Inflammatory macrophage treated with lipopolysaccharide for 4 hours (primary cell): ENCODE measurements at places on chromosomes 1 and 21.

DNA sequence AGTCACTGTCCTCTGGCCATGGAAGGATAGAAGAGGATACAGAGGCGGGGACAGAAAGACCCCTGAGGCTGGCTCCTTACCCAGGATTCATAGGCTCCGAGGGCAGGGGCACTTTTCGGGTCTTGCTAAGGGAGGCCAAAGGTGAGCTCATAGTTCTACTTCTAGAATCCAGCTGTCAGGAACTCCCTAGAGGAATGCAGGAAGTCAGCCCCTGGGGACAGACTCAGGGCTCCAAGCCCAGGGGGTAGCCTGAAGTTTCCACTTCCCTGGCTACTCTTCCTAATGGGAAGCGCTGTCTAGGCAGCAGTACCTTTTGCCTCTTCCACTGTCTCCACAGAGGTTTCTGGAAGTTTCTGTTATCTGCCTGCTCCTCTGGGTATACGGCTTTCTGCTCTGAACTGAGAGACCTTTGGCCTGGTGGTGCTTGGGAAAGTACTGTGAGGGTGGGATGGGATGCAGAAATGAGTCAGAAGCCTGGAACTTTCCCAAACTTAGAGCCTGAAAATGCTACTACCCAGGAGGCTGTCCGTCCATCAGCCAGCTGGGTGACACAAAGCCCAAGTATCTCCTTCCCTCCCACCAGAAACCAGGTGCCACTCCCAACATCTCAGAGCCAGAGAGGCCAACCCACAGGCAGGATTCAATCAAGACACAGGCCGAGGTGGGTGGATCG is 3.6 kb downstream of the UBXN11 start:
- DNase-seq, result peak; percentile 22

DNA sequence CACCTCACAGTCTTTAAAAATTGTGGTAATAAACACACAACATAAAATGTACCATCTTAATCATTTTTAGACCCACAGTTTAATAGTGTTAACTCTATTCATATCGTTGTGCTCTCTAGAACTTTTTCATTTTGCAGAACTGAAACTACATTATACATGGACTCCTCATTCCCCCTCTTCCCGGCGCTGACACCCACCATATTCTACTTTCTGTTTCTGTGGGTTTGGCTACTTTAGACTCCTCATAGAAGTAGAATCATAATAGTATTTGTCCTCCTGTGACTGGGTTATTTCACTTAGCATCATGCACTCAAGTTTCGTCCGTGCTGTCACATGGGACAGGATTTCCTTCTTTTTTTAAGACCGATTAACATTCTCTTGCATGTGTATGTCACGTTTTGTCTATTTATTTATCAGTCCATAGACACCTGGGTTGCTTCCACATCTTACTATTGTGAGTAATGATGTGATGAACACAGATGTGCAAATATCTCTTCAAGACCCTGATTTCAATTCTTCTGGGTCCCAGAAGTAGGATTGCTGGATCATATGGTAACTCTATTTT is 62.9 kb upstream of the TMPRSS2 start:
- peak; percentile 37 for DNase-seq

- no peak for DNase-seq
These were observed 53.1 kb upstream of the PROX1 start for GRCh38 chr1:213934649-213935048.

GRCh38 chr1:97467445-97467844 is 453.4 kb downstream of the DPYD start:
- DNase-seq, result no peak

GRCh38 chr21:45306832-45307571 is 19.3 kb upstream of the POFUT2 start:
- DNase-seq, result no peak

GRCh38 chr21:41846033-41846317 is 33.2 kb downstream of the PRDM15 start:
- DNase-seq, result no peak

- DNase-seq, result no peak
These were observed 8.5 kb upstream of the BSND start for GRCh38 chr1:54989968-54990810.

DNA sequence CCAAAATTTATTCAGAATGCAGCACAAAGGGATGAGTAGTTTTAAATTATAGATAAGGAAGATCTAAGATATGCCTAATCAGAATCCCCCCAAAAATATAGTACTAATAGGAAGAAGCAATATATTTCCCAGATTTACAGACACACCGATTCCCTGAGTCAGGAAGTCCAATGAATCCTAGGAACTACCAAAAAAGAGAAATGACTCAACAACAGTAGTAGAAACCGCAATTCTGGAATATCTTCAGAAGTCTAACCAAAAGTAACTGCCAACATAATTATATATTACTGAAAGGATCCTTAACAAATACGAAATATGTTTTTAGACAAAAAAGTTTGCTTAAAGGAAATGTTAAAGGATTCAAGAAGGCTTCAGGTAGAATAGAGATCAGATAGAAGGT is 10.3 kb downstream of the AHCTF1 start:
- DNase-seq, result no peak

DNA sequence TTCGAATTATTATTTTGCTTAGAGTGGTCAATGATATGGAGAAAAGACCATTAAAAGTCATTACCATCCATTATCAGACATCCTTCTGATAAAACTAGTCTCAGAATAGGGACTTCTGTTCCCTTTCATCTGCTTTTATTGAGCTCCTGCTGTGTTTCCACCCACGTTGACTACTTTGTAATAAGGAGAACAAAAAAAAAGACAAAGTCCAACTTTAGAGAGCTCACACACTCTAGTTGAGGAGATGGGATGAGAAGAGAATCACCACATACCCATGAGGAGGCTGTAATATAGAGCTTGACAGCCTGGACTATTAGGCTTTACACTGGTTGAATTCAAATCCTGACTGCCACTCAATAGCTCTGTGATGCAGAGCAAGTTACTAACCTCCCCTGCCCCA is 27.8 kb upstream of the ALDH9A1 start:
- no peak for DNase-seq

DNA sequence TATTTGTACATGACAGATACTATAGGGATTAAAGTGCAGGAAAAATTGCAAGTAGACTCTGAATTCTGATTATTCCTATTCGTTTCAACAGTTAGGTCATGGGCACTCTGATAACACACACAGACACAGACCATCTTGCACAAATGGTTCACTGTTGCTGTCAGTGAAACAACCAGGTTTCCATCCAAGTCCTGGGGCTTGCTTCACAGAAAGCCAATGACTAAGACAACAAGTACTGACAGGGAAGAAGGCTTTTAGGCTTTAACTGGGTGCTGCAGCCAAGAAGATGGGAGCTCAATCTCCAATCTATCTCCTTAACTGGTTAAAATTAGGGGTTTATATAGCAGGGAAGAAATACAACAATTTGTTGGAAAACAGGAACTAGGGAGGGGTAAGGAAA is 57.6 kb downstream of the RIMS3 start:
- no peak for DNase-seq

- DNase-seq, result peak; percentile 38
These were observed 22.1 kb upstream of the GBP2 start for GRCh38 chr1:89147678-89148658.

DNA sequence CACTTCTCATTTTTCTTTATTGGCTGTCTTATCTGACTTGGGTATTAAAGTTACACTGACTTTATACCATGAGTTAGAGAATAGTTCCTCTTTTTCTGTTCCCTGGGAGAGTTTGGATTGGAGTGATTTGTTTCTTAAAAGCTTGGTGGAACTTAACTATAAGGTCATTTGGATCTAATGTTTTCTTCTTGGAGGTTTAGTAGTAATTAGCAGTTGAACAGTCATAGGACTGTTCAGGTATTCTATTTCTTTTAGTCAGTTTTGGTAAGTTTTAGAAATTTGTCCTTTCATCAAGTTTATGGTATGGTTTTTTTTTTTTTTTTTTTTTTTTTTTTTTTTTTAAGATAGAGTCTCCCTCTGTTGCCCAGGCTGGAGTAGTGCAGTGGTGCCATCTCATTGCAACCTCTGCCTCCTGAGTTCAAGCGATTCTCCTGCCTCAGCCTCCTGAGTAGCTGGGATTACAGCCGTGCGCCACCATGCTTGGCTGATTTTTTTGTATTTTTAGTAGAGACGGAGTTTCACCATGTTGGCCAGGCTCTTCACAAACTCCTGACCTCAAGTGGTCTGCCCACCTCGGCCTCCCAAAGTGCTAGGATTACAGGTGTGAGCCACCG is 6.3 kb downstream of the TTC3 start:
- DNase-seq, result peak; percentile 55

DNA sequence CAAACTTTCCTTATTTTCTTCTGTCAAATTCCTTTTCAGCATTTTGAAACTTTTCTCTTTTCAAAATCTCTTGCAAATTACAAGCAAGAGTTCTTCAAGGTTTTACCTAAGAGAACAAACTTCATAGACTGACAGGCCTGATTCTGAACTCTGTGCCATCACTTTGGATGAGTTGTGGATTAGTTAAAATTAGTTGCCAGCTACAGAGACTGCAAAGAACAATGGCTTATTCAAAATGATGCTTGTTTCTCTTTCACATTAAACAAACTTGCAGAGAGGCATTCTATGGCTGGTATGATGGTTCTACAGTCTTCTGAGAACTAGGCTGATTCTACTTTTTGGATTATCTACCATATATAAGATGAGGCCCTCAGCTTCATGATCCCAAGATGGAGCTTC is 3.8 kb downstream of the LRRC8B start:
- DNase-seq, result no peak

- DNase-seq, result no peak
These were observed 5.8 kb downstream of the TTC22 start for GRCh38 chr1:54795356-54795665.

- no peak for DNase-seq
These were observed 81.6 kb upstream of the SSX2IP start for GRCh38 chr1:84771895-84772294.

DNA sequence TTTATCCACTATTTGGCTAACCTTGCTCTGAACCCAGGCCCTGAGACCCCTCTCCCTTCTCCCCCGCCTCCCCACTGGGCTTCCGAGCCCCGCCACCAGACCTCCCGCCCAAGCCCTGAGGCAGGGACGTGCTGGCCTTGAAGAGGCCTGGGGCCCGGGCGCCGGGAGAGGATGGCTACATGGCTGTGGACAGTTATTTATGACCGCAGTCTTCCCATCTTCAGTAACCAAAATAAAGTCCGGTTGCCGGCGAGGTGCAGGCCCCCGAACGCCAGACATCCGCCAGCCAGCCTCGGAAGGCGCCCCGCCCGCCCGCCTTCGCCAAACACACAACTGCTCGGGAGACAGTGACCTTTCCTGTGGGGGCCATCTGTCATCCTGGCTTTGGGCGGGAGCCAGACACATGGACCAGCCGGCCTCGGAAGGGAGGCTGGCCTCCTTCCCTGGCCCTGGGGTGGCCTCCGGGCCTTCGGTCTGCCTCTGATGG is 69.0 kb downstream of the DHRS3 start:
- DNase-seq, result no peak

- no peak for DNase-seq
These were observed 629 bp downstream of the CTNNBIP1 start for GRCh38 chr1:9909234-9910046.

- no peak for DNase-seq
These were observed 66.4 kb downstream of the DMRTB1 start for GRCh38 chr1:53525595-53525994.

DNA sequence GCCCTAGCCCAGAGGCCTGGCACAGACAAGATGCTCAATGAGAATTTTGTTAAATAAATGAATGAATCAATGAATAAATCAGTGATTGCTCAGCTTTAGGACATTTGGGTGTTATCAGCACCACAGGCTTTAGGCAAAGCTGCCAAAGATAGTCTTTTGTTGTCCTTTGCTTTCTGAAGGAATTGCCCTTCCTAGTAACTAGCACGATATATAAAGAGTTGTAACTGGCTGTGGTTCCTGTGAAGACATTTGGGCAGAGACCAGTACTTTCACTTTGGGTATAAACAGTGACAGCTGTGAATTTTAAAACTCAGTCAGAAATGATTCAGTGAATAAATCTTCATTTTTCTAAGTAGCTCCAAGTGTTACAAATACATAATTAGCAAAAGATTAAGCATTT is 13.3 kb downstream of the RNU5D-1 start:
- DNase-seq, result no peak

GRCh38 chr1:188355082-188355481 is 1526.3 kb downstream of the PLA2G4A start:
- DNase-seq, result no peak

DNA sequence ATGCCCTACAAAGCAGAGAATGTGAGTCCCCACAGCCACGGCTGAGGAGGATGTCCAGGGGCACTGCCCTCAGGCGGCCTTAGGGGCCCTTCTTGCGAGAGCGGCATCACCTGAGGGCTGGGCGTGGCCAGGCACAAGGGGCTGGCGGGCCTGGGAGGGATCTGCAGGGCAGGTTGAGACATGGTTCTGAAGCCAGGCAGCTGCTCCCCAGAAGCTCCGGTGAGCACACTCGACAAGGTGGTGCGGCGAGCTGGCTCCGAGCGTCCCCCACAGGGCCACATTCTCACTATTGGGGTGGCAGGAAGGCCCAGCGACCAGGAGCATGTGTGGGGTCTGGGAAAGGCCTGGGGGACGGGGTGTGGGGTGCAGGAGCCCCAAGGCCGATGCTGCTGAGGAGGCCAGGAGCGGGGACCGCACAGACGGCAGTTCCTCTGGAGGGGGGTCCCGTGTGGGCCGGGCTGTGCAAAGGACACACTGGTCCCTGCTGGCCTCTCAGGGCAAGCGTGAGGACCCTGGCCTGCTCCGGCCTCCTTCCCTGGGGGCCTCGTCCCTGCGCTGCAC is 47.2 kb downstream of the MORN1 start:
- no peak for DNase-seq

DNA sequence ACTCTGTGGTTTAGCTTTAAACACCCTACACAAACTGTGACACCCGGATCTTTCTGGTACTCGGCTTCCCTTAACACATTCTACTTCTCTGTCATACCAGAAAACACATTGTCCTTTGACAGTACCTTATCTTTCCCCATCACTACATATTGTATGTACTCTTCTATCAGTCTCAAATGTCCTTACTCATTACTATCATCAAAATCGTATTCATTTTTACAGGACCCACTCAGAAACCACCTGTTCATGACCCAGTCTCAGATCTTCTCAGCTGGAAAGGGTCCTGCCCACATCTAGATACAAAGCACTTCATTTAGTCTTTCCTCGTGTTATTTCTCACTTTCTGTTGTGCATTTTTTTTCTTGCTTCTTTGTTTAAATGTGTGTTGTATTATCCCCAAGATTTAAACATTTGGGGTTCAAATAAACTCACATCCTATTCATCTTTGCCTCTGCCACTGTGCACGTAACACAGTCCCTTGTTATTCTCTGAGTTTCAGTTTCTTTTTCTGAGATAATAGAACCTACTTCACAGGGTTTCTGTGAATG is 27.7 kb downstream of the CD34 start:
- no peak for DNase-seq

DNA sequence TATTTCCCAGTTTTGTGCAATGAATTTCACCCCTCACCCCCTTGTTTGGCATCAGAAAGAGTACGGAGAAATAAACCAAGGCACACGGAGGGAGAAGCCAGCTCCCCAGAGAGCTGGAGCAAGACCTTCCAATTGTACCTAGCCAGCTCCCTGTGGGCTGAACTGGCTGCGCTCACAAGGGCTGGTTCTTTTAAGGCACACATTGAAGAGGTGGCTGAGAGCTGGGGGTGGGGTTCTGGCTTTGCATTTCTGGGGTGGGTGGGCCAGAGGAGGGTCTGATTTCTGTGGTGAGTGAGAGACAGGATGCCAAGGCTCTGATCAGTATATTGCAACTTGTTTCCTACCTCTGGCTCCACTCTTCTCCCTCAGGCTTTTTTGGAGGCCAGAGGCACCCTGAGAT is 39.5 kb upstream of the NFASC start:
- no peak for DNase-seq

- no peak for DNase-seq
These were observed 50.7 kb downstream of the DHRS3 start for GRCh38 chr1:12567288-12567819.

GRCh38 chr1:67514300-67514699 is 84.1 kb upstream of the SERBP1 start:
- no peak for DNase-seq
